ENCODE measurements at places on chromosomes 6 and 20. TPM values are rescaled to one million over a fixed set of nuclear protein-coding genes. Genes with fewer than 3 reads are reported as not detected.

AVP gene
- total RNA-seq: not detected

RBBP8NL gene
- total RNA-seq: not detected

MROH8 gene
- total RNA-seq: 1.1 TPM

NXT1 gene
- 32.2 TPM for total RNA-seq

DNA sequence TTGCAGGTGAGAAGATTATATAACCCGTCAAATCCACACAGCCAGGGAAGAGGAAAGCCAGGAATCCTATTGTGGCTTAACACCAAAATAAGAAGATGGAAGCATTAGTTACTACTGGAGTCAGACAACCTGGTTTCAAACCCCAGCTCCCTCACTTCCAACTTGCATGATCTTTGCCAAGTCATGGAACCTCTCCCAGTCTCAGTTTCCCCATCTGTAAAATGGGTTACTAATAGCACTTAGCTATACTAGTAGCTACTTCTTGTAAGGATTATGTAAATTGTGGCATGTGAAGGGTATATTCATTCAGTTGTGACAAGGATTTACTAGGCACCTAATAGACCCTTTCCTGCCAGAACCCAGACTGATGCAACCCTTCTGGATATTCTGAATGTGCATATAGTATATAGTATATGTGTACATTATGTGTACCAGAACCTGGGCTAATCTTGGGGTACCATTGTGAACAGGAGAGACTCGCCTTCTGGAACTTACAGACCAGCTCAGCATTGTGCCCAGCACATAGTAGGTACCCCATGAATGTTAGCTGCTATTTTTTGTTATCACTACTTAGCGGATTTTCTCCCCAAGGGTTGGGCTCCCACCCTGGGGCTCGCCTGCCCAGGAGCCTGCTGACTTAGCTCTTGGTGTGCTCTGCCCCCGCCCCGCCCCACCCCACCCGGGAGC, 50.3 kb downstream of the JPH2 start:
- no peak overlapping the region for H3K27ac ChIP-seq
- no peak overlapping the region for H3K4me3 ChIP-seq
- peaks cover 10% of the 10 kb centered on the region for H3K36me3 ChIP-seq
- no peaks in the 10 kb centered on the region for H3K4me1 ChIP-seq

DNA sequence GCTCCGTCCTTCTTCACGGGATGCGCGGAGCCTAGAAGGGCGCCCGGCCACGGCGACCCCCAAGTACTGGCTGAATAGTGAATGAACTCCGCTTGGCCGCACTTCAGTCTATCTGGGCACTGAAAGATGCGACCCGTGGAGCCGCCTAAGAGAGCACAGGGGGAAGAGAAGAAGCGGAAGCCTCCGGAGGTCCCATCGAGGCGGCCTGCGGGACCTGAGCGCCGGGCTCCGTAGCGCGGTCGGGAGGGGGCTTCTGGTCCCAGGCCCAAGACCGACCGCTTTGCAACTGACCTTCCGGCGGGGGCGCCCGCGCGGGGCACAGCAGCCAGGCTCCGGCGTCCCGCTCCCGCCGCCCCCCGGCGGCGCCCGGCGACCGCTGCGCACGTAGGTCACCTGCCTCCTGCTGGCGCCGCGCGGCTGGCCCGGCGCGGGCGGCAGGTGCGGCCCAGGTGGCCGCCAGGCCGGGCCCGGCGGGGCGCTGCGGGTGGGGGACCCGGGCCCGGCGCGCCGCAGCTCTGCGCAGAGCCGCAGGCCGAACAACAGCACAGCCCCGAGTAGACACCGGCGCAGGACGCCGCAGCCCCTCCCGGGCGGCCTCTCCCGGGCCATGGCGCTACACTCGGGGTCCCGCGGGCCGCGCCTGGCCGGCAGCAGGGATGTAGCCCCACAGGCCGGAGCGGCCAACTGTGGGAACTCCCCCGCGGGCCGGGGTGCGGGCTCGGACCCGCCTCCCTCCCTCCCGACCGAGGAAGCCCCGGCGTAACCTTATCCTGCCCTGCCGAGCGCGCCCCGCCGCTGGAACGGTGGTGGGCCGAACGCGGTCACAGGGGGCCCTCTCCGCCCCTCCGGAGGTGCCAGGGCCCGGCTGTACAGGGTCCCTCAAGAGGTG, at the start of gene METTL24:
METTL24 (minus strand) TSS at position 686 of the 889 bp plus-strand sequence; CDS start at position 609, 77 bp downstream.
- H3K36me3 ChIP-seq: no peaks in the 10 kb centered on the region
- no peak for DNase-seq
- peaks cover 52% of the 10 kb centered on the region for H3K27me3 ChIP-seq
- H3K4me3 ChIP-seq: no peak within 1 kb of the TSS
- no peak within 1 kb of the TSS for H3K27ac ChIP-seq
- H3K4me1 ChIP-seq: no peaks in the 10 kb centered on the region

GRCh38 chr6:32178547-32179440, 589 bp downstream of the RNF5 start:
- no peaks in the 10 kb centered on the region for H3K27me3 ChIP-seq
- H3K4me3 ChIP-seq: peak overlapping the region; percentile 79
- no peak for DNase-seq
- H3K27ac ChIP-seq: peak overlapping the region; percentile 91

- H3K4me3 ChIP-seq: no peak overlapping the region
- DNase-seq: no peak
- no peaks in the 10 kb centered on the region for H3K4me1 ChIP-seq
- H3K36me3 ChIP-seq: no peaks in the 10 kb centered on the region
- H3K27ac ChIP-seq: no peak overlapping the region
These were observed 85.0 kb upstream of the BMP5 start for GRCh38 chr6:55960344-55960743.

DNA sequence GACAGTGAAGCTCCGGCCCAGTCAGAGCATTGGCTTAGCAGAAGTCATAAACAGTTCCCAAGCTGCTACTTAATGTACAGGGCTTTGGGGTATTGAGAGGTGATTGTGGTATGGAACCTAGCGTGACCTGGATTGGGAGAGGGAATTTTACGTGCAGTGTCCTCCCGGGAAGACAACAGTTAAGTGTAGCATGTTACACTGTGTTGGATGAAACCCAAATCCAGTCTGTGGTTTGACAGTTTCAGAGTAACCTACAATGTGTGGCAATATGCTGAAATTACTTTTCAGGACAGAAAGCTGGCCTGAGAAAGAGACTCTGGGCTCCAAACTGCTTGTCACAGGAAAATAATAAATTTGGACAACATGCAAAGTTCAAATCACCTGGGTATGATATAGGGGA, 28.1 kb upstream of the RALGAPA2 start:
- H3K27me3 ChIP-seq: no peaks in the 10 kb centered on the region
- no peak for DNase-seq
- H3K36me3 ChIP-seq: no peaks in the 10 kb centered on the region
- no peak overlapping the region for H3K4me3 ChIP-seq
- H3K4me1 ChIP-seq: peaks cover 17% of the 10 kb centered on the region

GRCh38 chr6:25326960-25327359, 47.8 kb downstream of the CARMIL1 start:
- peaks cover 11% of the 10 kb centered on the region for H3K4me1 ChIP-seq
- no peaks in the 10 kb centered on the region for H3K27me3 ChIP-seq
- no peak overlapping the region for H3K27ac ChIP-seq

DNA sequence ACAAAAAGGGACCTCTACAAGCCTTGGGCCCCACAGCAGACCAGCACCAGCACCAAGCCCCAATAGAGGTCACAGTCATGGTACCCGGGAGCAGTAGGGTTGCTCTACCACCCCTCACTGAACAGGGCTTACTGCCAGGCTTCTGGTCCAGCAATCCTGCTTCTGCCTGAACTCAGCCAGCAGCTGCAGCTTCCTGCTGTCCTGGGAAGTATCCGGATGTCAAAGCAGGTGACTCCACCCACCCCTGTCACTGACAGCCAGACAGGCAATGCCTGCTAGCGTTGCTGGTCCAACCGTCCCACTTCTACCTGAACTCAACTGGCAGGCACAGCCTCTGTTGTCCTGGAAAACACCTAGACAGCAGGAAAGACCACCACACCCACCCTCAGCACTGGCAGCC, 47.0 kb upstream of the PCSK2 start:
- H3K27me3 ChIP-seq: peaks cover 37% of the 10 kb centered on the region
- H3K4me1 ChIP-seq: no peaks in the 10 kb centered on the region

DNA sequence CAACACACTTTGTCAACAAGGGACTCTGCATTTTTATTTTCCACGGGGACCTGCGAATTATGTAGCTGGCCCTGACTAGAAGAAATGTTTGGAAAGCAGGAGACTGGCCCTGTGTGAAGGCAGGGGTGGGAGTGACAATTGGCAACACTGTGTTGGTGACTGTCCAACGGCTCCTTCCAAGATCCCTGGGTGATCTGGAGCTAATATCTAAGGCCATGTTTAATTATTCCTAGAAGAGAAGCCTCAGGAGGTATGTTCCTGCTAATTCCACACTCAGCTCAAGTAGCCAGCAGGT, 13.7 kb downstream of the SLC22A23 start:
- H3K27me3 ChIP-seq: no peaks in the 10 kb centered on the region
- H3K27ac ChIP-seq: no peak overlapping the region

DNA sequence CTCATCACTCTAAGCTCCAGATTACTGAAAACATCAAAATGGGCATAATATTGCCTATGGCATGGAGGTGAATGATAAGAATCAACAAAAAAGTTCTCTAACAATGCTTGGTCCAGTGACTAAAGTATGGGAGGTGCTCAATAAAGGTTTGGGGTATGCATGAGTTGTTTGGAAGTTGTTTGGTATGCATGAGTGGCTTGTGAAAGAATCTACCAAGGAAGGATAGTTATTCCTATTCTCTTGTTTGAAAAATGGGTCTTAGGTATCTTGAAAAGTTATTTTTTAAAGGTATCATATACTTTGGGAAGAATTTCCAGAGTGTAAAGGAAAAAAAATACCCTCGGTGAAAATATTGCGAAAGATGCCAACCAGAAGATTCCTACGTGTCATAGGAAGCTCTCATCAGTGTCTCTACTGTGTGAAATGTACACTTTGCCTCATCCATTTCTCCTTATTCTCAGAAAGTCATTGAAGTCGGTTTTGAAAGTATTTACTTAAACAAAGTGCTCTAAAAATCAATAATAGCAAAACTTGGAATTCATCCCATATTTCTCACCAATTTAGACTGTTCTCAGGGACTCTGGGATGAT, 449.8 kb downstream of the ADGRB3 start:
- peaks cover 66% of the 10 kb centered on the region for H3K27me3 ChIP-seq
- H3K27ac ChIP-seq: no peak overlapping the region
- no peak overlapping the region for H3K4me3 ChIP-seq
- no peak for DNase-seq
- no peaks in the 10 kb centered on the region for H3K4me1 ChIP-seq

GRCh38 chr6:19303383-19303782, 533.8 kb upstream of the ID4 start:
- H3K4me1 ChIP-seq: peaks cover 6% of the 10 kb centered on the region
- H3K36me3 ChIP-seq: no peaks in the 10 kb centered on the region
- no peak overlapping the region for H3K27ac ChIP-seq

- no peak overlapping the region for H3K27ac ChIP-seq
- no peak overlapping the region for H3K4me3 ChIP-seq
- H3K27me3 ChIP-seq: no peaks in the 10 kb centered on the region
- DNase-seq: no peak
- no peaks in the 10 kb centered on the region for H3K36me3 ChIP-seq
These were observed 20.5 kb upstream of the NT5E start for GRCh38 chr6:85429346-85429745.

DNA sequence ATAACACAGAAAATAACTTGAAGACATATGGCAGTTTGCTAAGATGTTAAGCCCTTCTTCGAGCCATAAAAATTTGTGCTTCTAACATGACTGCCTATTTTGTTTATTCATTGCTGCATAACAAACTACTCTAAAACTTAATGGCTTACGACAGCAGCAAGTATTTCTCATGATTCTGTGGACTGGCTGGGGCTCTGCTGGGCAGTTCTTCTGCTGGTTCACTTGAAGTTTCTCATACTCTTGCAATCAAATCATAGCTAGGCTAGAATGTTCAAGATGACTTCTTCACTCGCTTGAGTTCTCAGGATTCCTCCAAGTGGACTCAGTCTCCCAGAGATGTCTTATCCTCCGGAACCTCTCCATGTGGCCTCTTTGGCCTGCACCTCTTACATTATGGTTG, 33.4 kb downstream of the CENPW start:
- no peak overlapping the region for H3K4me3 ChIP-seq
- no peak for DNase-seq
- H3K27ac ChIP-seq: no peak overlapping the region
- H3K4me1 ChIP-seq: no peaks in the 10 kb centered on the region

DNA sequence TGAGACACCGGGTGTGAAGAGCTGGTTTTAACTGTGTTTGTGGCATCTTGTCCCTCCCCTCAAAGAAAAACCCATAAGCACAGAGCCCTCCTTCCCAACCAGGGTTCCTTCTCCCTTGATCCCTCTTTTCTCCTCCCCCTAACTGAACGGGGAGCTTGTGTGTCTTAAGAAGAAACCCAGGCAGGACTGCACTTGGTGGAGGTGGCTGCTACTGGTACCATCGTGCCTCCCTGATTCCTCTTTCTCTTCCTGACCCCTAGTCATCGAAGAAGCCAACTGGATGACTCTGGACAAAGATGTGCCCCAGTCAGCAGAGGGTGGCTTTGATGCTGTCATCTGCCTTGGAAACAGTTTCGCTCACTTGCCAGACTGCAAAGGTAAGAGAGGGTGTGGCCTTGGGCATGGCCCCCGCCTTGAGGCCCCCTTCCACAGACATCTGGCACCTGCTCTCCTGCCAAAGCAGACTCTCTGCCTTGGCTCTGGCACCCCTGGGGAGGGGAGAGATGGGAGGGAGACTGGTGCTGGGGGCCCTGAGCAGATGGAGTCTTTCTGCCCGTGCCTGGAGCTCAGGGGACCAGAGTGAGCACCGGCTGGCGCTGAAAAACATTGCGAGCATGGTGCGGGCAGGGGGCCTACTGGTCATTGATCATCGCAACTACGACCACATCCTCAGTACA, 2.1 kb downstream of the GNMT start:
- H3K27ac ChIP-seq: no peak overlapping the region
- no peak for DNase-seq
- peaks cover 7% of the 10 kb centered on the region for H3K4me1 ChIP-seq
- H3K4me3 ChIP-seq: no peak overlapping the region

All from MCF 10A (cell line).